MCF 10A (cell line): ENCODE measurements at places on chromosomes 7 and 10. TPM values are rescaled to one million over a fixed set of nuclear protein-coding genes. Genes with fewer than 3 reads are reported as not detected.
A peak's percentile ranks its signal among the peaks of the same experiment; 100 is the strongest.

Gene OLAH
- total RNA-seq, result 1.4 and 2.1 TPM in 2 replicates

Gene ADRB1
- total RNA-seq, result 0.28 and 0.56 TPM in 2 replicates

- no peak for DNase-seq
Measured at GRCh38 chr7:98368716-98369115, 32.2 kb downstream of the BAIAP2L1 start.

GRCh38 chr7:45703373-45703821 lies 129.2 kb downstream of the ADCY1 start:
- DNase-seq, result no peak

DNA sequence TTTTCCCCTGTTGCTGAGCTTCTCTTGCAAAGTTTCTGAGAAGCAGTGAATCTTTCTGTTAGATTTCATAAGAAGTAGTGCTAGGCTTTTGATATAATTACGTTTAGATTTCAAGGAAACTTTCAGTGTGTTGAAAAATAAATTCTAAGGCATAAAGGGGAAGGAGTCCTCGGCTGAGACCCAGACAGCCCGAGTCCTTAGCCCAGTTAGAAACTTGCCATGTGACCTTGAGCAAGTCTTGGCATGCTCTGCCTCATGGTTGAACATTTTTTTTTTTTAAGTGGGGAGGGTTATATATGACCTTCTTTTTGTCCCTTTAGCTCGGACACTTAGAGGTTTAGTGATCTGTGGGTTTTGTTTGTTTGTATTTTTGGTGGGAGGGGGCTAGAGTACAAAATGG lies 117.5 kb downstream of the TCF7L2 start:
- peak; percentile 49 for DNase-seq

- no peak for DNase-seq
Measured at GRCh38 chr7:32048970-32049491, 21.2 kb downstream of the PDE1C start.
